Mucosa of descending colon (tissue), 3 donors: ENCODE measurements at places on chromosomes 12 and 14. TPM values are rescaled to one million over a fixed set of nuclear protein-coding genes. Genes with fewer than 3 reads are reported as not detected.
A peak's percentile ranks its signal among the peaks of the same experiment; 100 is the strongest.

ISM2 gene
- not detected for total RNA-seq

- DNase-seq = no peak
These were observed 129.9 kb upstream of the PRMT8 start for GRCh38 chr12:3361146-3361545.

GPR135 gene
- 1.7 TPM for total RNA-seq

GRCh38 chr12:111788178-111788654 lies 21.5 kb downstream of the ALDH2 start:
- no peak for DNase-seq

DNA sequence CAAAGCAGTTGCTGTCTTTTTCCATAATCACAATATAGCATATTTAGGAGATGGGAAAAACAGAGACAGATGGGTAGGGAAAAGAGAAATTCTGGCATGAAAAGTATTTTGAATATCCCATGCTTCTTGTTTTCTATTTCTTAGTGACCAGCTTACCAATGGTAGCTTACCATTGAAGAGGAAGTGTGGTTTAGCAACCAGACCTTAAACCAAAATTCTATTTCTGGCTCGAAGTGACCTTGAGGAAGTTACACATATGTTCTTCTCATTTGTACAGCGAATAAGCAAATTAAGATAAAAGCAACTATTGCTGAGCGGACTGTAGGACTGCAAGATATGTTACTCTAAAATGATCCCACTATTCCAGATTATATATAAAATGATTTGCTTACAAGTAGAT lies 82.9 kb downstream of the FGD4 start:
- DNase-seq = no peak

DNA sequence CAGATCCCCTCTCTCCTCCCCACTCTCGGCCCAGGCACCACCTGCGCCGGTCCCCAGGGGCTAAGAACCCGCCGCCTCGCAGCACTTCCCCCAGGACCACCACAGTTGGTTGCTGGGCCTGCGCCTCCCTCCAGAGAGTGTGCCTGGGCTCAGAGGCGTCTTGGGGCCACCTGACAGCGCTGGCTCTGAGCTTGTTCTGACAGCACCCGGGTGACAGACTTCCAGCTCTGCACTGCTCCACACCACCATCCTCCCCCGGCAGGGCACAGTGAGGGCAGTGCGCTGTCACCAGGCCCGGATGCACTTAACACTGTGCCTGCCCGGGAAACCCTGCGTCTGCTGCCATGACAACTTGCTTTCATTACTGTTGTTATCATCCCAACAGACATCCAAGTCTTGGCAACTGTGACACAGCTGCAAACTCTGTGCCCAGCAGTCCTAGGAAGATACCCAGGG lies 6.6 kb downstream of the BRF1 start:
- no peak for DNase-seq

SMIM41 gene
- 0.32 TPM for total RNA-seq

NEDD8 gene
- 131 TPM for total RNA-seq

DNA sequence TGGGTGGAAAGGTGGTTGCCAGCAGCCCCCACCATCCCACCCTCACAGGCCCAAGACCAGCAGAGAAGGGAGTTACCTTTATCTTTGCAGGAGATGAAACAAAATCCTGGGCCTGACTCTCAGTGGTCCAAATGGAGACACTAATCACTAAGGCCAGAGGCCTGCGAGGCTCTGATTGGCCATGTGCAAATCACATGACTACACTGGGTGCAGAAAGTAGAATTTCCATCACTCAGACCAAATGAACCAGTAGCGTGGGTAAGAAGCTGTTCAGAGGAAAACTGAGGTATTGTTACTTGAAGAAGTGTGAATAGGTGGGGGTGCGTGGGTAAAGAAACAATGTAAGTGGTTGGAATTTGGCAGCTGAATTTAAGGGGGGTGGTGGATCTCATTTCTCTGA lies 20.2 kb upstream of the PPP1CC start:
- no peak for DNase-seq

GRCh38 chr12:84982888-84983287 lies 53.2 kb downstream of the TSPAN19 start:
- DNase-seq = no peak

GRCh38 chr14:59190372-59190771 lies 1.9 kb downstream of the DAAM1 start:
- DNase-seq = peak; percentile 18

PTGER2 gene
- total RNA-seq = 8.1 TPM

DNA sequence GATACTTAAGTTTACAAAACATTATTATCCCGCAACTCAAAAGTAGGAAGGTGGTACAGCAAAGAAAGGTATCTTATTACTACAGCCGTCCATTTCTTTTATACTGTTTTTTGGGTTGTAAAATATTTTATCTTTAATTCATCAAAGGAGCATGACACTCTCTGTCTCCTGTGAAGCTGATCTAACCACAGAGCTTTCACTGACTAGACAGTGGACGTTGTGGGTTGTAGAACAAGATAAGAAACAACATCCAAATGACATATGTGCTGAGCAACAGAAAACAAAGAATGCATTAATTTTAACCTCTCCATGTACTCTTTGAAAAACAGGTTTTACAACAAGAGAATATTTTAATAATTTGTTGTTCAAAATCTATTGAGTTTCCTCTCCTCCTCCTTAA lies 195.9 kb upstream of the FBXO33 start:
- DNase-seq = no peak

DNA sequence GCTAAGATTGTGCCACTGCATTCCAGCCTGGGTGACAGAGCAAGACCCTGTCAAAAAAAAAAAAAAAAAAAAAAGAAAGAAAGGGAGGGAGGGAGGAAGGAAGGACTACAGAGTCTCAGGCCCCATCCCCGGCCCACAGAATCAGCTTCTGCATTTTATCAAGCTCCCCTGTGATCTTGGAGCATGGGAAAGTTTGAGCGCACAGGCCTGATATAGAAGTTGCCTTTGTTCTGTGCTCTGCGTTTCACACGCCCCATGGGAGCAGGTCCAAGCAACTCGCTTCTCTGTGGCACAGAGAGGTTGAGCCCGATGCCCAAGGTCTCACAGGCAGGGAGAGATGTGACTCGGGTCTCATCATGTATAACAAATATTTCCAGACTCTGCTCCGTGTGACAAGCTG lies 101.8 kb downstream of the PHETA1 start:
- no peak for DNase-seq

GRCh38 chr14:84129007-84129406 lies 1400.9 kb upstream of the FLRT2 start:
- DNase-seq = no peak

GRCh38 chr14:30869551-30870155 lies 4.7 kb upstream of the COCH start:
- DNase-seq = no peak

- DNase-seq = no peak
These were observed 79.3 kb upstream of the C12orf71 start for GRCh38 chr12:27161458-27162228.

TAS2R30 gene
- total RNA-seq = 5.9 TPM

FOXA1 gene
- 73.3 TPM for total RNA-seq

DNA sequence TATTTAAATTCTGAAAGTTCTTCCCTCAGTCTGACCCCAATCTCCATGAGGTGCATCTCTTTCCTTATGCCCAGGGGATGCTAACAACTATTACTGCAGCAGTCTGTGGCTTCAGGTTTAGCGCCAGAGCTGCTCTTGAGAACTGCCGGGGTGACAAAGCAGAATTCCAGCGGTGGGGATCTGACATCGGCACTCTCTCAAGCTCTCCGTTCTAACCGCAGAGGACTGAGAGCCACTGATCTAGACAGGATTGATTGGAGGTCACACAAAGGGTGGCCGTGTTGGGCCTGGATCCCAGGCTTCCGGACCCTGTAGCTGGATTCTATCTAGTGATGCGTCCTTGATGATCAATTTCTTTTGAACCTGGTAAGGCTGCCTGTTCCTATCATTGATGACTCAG lies 155.6 kb upstream of the TMEM132C start:
- no peak for DNase-seq
